ENCODE measurements at places on chromosomes 3 and 15.

DNA sequence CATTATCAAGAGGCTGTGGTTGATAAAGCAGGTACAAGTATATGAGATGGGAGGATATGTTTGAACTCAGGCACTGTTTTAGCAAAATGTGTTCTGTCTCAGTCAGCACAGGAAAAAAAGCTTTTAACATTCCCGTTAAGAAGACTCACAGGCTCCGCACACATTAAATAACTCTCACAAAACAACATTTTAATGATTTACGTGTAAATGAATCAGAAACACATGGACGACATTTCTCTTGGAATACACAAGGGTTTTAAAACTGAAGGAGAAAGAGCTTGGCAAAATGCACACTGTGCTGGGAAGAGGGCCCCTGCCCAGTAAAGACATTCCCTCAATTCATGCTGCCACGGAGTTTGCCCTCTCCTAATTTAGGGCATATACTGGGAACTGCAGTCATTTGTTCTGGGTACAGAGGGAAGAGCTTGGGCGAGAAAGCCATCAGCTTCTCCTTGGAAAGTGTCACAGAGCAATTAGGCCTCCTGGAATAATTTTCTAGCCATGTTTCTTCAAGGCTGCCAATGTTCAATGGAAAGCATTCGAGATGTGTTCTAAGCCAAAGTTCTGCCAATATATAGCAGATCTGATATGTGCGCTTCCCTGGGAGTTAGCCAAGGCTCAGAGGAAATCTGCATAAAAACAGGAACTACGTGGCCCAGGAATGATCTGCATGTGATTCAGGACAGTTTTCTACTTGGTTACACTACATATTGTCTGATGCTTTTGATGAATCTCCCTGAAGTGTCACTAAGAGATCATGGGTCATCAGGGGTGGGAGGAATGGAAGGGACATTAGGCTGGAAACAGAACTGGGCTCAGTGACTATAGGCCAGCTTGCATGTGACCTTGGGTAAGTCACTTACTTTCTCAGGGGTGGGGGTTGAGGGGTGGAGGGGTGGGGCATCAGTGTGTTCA lies 2.2 kb upstream of the MASP1 start:
- DNase-seq: no peak

- DNase-seq: no peak
These were observed 37.7 kb downstream of the ABHD17C start for GRCh38 chr15:80732818-80733217.

DNA sequence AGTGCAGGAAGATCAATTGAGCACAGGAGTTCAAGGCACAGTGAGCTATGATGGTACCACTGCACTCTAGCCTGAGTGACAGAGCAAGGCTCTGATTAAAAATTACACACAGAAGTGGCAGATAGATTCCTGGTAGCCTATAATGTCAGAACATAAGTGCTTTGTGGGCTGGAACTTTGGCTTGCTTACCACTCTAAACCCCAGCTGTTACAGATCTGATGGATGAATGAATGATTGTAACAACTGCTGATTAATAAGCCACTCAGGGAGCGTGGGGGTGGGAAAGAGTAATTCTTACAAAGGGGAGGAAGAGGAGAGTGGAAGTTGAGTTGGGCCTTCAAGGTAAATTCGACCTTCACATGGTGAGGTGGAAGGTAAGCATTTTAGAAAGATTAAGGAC lies 40.9 kb upstream of the PTPN23 start:
- no peak for DNase-seq

- DNase-seq: no peak
These were observed 835.4 kb upstream of the GBE1 start for GRCh38 chr3:82596805-82597204.

- no peak for DNase-seq
These were observed 45.1 kb downstream of the NOX5 start for GRCh38 chr15:69059557-69059943.

DNA sequence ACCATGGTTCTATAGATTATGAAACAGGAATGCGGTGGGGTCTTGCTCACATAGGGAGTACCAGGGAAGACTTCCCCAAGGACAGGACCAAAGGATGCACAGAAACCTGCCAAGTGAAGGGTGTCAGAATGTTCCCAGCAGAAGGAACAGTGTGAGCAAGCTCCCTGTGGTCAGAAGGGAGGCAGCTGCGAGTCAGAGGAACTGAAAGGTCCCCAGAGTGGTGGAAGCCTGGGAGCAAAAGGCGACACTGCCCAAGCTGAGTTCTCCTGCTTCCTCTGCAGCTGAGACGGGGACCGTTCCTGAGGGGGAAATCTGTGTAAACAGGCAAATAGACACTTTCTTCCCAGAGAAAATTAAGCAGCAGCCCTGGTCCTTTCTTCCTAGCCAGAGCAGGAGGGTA lies 14.2 kb upstream of the SLC6A6 start:
- no peak for DNase-seq

DNA sequence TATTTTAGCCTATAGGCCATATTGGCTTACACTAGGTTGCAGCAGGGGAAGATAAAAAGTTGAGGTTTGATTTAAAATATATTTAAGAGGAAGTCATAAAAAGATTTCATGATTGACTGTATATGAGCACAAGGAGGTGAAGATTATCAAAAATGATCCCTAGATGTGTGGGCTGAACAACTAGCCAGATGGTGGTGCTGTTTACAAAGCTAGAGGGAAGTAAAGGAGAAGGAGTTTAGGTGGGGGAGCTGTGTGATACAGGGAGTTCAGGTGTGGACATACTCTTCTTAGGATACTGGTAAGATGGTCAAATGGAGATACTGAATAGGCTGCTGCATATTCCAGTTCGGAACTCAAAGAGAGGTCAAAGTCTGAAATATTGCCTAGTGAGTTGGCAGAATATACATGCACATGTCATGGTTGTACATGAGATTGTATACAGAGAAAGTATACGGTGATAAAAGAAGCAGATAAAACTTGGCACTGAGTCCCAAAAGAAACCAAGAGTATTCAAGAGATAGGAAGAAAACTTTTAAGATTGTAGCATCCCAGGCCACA lies 727.8 kb downstream of the NLGN1 start:
- peak; percentile 65 for DNase-seq
